ENCODE measurements at places on chromosomes 2 and 18.
A peak's percentile ranks its signal among the peaks of the same experiment; 100 is the strongest.

GRCh38 chr2:10709290-10709939 is 12.0 kb upstream of the ATP6V1C2 start:
- peak; percentile 45 for DNase-seq

- DNase-seq = no peak
Measured at GRCh38 chr18:62862466-62862865, 147.1 kb downstream of the PHLPP1 start.

- no peak for DNase-seq
Measured at GRCh38 chr18:39846265-39846664, 2108.8 kb upstream of the PIK3C3 start.

GRCh38 chr2:118968042-118968441 is 26.0 kb downstream of the MARCO start:
- DNase-seq = no peak

GRCh38 chr18:40962784-40963183 is 992.2 kb upstream of the PIK3C3 start:
- DNase-seq = peak; percentile 57

DNA sequence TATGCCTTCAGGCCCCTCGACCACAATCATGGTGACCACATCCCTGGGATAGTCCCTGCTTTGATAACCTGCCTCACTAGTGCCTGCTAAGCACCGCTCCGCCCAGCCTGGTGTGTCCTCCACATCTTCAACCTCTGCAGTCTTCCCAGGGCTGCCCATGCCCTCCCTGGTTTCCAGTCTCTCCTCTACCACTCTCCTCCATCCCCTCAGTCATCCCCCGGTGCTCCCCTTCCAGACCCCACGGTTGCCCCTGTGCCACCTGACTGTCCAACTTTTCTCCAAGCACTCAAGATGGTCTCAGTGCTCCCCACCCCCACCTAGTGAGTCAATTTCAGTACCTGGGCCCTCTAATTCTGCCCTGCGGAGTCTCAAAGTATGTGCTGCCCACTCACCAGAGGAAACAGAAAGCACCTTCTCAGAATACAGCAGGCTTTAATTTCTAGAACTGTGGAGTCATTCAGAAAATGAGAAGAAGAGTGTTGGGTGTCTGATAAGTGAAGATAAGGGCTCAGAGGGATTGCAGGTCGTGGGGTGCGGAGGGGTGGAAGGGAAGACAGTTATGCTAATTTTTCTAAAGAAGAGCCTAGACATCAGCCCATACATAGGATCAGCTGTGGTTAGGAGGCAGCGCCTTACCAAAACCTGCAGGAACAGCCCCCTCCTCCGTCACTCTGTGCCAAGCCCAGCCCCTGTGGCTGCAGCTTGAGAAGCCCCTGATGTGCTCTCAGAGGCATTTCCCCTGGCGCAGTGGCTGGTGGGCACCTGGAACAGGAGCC is 53.6 kb upstream of the CAB39 start:
- DNase-seq = no peak

DNA sequence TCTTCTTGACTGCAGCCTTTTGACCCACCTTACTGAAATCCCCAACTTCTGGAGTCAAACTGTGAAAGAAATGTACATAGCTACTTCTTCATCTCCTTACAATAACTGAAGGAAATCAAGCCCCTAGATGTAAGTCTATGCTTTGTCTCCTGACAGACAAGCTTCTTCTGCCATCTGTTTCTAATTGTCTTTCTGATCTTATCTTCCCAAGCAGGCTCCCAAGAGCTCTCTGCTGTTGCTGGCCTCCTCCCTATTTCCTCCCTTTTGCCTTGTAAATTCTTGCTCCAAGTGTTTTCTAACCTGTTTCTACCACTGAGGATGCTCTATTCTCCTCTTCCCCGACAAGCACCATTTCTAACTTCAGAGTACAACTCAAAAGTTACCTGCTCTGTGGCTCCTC is 77.4 kb upstream of the OSR1 start:
- no peak for DNase-seq

DNA sequence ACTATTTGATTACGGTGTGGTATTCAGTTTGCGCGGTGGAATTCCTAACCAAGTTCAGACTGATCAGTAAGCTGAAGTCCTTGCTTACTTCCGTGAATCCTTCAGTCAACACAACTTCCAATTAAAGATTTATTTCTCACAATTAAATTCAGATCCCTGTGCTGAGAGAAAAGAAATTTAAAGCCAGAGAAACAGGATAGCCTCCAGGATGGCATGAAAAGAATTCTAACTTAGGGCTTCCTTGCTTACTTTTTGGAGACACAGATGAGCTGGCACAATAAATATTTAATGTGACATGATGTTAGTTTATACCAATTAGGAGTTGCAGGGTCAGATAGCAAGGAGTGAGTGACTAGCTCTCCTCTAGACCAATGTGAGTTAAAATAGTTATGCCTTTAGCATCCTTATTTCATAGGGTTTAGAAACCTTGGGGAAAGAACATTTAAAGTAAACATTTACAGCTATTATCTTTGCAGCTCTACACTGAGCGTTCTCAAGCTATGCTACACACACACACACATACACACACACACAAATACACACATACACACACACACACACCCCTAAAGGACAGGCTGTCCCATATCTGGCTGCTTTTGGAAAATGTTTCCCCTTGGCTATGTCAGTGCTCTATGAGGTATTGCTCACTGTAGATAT is 151.0 kb downstream of the TRIB2 start:
- DNase-seq = no peak

GRCh38 chr2:68118816-68119215 is 38.9 kb upstream of the PNO1 start:
- no peak for DNase-seq

- no peak for DNase-seq
Measured at GRCh38 chr2:109057686-109058085, 68.7 kb upstream of the EDAR start.

GRCh38 chr2:128798502-128799283 is 480.0 kb upstream of the HS6ST1 start:
- DNase-seq = no peak

- peak; percentile 56 for DNase-seq
Measured at GRCh38 chr2:233404222-233404621, 49.9 kb downstream of the DGKD start.

GRCh38 chr2:236758406-236758805 is 188.8 kb downstream of the ACKR3 start:
- DNase-seq = no peak

GRCh38 chr2:34162231-34162630 is 563.1 kb upstream of the FAM98A start:
- DNase-seq = no peak

DNA sequence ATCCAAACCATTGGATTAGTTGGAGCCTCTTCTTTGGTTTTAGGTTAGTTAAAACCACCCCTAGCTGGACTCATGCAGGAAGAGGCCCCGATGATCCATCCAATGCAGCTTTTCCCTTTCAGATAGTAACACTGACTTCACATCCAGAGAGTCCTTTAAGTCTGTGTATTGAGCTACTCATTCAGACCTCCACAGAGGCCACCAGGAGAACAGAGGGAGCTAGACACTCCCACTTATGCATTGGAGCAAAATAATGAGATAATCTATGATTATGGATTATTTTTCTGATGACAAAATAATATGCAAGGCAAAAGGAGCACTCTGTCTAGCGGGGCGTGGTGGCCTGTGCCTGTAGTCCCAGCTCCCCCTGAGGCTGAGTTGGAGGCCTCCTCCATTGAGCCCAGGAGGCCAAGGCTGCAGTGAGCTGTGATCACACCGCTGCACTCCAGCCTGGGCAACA is 1.6 kb upstream of the ROCK2 start:
- DNase-seq = no peak

DNA sequence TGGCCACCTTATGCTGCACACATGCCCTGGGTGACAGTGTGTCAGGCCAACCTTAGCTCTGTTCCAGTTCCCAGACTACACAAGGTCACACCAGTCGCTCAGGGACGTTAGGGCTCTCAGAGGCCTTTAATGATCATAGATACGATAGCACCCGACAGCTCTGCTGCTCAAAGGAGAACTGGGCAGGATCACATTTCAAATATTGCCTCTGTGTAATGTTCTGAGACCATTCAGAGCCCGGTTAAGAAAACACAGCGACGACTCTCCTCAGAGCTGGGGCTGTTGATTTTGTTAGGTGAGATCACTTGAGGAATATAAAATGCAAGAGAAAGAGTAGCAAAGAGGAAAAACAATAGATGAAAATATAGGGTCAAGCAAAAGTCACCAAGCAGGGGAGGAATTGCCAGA is 166.6 kb upstream of the TANK start:
- no peak for DNase-seq

GRCh38 chr2:40432921-40433483 is 18.9 kb downstream of the SLC8A1 start:
- peak; percentile 37 for DNase-seq

- DNase-seq = no peak
Measured at GRCh38 chr2:82316586-82316985, 2012.0 kb upstream of the LRRTM1 start.

- DNase-seq = peak; percentile 65
Measured at GRCh38 chr18:40371673-40372072, 1583.4 kb upstream of the PIK3C3 start.

DNA sequence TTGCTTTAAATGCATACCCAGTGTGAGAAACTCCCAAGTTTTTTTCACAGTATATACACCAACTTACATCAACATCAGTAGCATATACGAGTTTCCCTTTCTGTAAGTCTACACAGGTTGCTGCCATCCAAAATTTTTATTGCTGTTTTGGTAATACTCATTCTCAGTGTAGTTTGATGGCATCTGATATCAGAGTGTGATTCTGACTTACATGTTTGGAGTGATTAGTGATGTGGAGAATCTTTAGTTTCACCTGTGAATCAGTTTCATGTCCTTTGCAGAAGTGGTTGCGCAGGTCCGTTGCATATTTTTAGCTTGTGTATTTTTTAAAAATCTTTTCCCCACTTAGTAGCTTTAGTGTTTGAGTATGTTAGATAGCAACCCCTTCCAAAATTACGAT is 50.1 kb downstream of the CCDC74A start:
- DNase-seq = no peak

GRCh38 chr2:27096748-27097297 is 10.3 kb downstream of the KHK start:
- DNase-seq = no peak

GRCh38 chr2:66523377-66523969 is 88.5 kb downstream of the MEIS1 start:
- DNase-seq = no peak

DNA sequence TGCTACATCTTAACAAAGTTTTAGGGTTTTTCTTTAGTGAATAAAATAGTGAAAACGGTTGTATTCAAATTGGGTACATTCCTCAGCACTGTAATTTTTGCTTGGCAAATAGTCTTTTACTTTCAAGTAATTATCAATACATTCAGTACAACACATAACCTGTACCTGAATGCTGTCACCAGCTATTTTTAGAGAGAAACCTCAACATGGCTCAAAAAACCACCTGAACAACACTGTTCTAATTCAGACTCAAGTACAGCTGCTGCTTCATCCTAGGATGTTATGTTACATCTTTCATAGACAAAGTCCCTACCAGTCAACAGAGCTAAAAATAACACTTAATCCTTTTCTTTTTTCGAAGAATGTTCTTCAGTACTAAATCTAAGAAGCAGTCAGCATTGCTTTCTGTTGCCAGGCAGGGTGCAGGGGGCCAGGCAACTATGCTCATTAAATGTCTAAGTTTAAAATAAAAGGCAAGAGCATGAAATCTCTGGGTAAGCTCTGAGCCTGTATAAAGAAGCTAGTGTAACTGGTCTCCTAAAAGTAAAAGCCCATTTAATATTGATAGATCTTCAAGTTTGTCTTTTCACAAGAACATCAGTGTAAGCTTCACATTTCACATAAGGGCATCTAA is 20.5 kb downstream of the PDIA6 start:
- DNase-seq = no peak

DNA sequence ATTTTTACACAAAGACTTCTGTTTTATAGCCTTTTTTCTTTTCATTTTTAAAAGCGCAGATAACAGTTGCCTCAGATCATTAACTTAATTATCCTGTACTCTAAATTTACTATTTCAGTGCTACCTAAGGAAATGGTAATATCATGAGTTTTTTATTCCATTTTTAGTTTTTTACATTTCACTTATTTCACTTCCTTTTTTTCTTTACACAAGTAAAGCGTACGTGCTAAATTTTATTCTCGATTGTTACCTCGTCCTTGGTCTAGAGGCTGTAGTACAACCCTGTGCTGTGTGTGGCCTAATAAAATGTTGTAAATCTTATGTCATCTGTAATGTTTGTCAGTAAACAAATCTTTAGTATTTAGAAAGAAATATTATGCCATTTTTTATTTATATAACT is 49.2 kb downstream of the CRIM1 start:
- DNase-seq = no peak

DNA sequence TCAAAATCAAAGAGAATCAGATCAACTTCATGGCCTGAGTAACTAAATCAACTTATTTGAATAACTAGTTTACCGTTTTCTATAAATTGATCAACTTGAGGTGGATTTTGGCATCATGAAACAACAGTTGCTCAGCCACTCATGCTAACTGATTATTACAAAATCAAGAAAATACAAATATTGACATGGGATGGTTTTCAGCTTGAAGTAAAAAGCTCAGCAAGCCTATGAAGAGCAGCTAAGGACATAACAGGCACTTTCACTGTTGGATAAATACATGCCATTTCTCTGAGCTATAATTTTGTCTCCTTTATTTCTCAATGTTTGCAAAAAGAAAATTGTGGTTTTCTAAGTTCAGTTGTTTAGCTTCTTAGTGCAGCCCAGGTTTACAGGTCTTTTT is 18.9 kb downstream of the SRD5A2 start:
- no peak for DNase-seq

DNA sequence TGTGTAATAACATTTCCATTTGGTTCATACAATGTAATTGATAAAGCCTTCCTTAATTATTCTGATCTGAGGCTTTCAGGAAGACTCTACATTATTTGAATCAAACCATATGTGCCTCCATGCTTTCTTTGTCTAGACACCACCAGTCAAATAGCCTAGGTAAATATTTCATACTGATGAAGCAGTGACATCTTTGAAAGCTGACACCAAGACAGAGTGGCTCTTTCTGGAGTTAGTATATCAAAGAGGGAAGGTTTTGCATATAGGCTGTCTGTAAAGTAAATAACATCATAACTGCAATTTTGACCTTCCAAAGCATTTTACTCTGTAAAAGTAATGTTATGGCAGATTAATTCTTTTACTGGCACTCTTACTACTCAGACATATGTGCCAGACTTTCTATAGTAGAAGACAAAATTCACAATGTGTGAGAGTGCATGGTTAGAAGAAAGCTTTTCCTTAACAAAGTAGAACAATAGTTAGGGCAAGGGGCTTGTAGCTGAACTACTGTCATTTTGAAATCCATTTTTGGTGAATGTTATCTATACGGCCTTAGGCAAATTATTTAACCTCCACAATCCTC is 177.3 kb downstream of the ERBB4 start:
- no peak for DNase-seq

DNA sequence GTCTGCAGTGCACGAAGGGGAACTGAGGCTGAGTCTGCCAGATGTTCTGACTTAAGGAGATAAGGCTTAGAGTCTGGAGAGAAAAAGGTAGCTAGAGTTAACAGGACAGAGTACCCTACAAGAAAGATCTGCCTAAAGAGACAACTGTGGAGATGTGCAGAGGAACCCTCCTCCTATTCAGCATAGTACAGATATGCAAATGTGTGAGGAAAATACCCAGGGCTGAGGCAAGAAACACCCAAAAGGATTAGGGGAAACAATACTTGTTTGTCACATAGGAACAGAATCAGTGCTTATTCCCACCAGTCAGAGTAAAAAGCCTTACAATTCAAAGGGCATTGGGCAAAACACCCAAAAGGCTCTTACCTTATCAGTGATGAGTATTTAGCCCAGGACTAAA is 67.8 kb downstream of the SS18 start:
- DNase-seq = no peak

GRCh38 chr2:106018141-106018540 is 176.0 kb downstream of the UXS1 start:
- no peak for DNase-seq
